Right cardiac atrium (tissue), 5 donors: ENCODE measurements at places on chromosomes 12 and 14. TPM values are rescaled to one million over a fixed set of nuclear protein-coding genes. Genes with fewer than 3 reads are reported as not detected.

CFAP251 gene
- 0.54 TPM for polyA plus RNA-seq

TBX3 gene
- 13.9 TPM for polyA plus RNA-seq

SERPINA1 gene
- 2.0 TPM for polyA plus RNA-seq

HOXC5 gene
- 0.11 TPM for polyA plus RNA-seq

ALX1 gene
- not detected for polyA plus RNA-seq

NINJ2 gene
- polyA plus RNA-seq, result 5.9 TPM

RABGGTA gene
- 20.7 TPM for polyA plus RNA-seq

HOXC10 gene
- not detected for polyA plus RNA-seq

DNA sequence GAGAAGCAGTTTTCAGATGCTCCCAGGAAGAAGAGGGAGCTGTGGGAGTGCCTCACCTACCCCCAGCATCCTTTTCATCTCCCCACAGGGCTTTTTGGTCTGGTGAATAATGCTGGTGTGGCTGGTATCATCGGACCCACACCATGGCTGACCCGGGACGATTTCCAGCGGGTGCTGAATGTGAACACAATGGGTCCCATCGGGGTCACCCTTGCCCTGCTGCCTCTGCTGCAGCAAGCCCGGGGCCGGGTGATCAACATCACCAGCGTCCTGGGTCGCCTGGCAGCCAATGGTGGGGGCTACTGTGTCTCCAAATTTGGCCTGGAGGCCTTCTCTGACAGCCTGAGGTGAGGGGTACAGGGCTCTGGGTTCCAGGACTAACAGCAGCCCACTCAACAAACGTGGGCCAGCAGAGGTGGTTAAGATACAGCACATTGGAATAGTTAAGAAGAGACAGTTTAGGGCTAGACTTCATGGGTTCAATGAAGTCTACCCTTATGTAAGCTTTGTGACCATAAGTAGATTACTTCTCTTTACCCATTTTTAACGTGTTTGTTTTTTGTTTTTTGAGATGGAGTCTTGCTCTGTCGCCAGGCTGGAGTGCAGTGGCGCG is 1.5 kb downstream of the RDH5 start:
- DNase-seq, result peak; percentile 30

- no peak for DNase-seq
Observed at GRCh38 chr12:121461048-121461447, 61.1 kb downstream of the RNF34 start.

DNA sequence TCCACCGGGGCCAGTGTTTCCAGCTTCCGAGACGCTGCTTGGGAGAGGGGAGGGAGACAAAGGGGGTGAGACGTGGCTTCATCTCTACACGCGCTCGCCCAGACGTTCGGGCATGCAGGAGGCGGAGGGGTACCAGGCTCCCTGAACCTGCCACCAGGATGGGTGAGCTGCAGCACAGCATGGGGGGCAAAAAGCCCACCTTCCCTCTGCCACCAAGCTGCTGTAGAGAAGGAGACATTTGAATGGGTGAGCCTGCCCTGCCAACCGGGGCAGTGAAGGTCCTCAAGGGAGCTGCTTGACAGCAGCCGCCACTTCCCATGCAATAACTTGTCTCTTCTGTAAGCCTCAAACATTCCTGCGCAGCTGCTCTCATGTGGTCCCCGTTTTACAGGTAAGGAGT is 78.4 kb upstream of the DICER1 start:
- DNase-seq, result no peak

- DNase-seq, result peak; percentile 88
Observed at GRCh38 chr12:122021822-122022392, at the start of gene BCL7A. Gene BCL7A, plus strand, starts transcription at chr12:122021884. Its CDS starts 208 bp downstream, at chr12:122022092.

- no peak for DNase-seq
Observed at GRCh38 chr12:4034921-4035320, 161.7 kb upstream of the PARP11 start.

DNA sequence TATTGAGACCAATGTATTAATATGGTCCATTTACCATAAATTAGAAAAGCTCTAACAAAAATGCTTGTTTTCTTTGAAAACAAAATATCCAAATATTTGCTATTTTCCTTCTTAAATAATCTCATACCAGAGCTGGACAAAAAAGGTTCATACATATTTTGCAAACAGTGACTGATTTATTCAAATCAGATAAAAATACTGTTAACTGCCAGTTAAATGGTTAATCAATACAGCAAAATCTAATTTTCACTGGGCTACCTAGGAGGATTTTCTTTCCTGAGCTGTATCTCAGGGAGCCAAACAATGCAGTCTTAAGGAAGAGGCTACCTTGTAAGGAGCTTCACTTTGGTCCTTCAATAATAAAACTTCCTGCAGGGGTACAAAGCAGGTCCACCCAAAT is 2.0 kb downstream of the FERMT2 start:
- no peak for DNase-seq

DNA sequence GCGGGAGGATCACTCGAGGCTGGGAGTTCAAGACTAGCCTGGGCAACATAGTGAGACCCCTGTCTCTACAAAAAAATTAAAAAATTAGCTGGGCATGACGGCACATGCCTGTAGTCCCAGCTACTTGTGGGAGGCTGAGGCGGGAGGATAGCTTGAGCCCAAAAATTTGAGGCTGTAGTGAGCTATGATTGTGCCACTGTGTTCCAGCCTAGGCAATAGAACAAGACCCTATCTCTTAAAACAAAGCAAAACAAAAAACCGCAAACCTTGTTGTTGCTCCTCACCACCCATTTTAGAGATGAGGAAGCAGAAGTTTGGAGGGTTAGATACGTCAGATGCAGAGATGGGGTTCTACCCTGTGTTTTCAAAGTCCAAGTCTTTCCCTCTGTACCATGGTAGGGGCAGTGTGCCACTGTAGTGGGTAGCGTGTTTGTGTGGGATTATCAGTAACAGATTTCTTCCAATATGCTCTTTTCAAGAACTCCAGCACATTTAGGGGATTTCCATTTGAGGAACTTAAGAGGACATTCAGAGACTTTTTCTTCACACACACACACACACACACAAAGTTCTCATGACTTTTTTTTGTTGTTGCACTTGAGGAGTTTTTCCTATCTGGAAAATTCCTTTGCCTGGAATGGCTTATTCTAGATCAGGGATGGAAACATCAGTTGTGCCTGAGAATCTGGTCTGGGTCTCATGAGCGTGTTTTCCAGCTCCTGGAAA is 186.5 kb downstream of the CHST11 start:
- DNase-seq, result no peak

- DNase-seq, result no peak
Observed at GRCh38 chr12:64968989-64969819, 144.8 kb downstream of the TBC1D30 start.

DNA sequence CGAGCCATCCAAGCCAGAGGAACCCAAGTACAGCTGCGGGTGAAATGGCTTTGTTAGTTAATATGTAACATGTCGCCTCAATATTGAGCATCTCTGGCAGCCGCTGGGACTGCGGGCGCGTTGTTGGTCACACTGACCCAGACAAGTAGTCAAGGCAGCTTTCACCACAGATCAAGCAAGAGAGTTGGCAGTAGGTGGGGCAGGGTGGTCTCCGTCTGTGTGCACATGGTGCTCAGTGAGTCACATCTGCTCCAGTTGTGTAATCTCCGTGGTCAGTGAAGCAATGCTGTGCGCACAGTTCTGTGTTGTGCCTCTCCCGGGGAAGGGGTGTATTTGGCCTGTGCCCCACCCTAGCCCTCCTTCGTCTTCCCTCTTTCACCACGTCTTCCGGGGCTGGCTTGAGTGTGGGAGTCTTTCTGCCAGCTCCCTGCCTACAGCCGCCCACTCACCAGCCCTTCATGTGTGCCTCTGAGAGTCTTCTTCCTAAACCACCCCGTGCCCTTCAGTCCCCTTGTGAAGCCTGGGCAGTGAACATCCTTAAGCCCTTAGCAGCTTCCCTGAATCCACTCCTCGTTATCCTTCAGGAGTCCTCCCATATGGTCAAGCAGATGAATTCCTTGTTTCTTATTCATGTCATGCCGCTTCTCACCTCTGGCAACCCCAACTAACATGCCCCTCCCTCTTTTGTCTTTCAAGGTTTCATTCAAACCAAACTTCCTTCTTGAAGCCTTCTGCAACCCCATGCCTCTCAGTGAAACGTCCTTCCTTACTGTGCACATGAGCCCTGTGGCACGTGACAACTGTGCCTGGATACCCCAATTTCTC is 242.1 kb downstream of the CACNA1C start:
- peak; percentile 42 for DNase-seq

DNA sequence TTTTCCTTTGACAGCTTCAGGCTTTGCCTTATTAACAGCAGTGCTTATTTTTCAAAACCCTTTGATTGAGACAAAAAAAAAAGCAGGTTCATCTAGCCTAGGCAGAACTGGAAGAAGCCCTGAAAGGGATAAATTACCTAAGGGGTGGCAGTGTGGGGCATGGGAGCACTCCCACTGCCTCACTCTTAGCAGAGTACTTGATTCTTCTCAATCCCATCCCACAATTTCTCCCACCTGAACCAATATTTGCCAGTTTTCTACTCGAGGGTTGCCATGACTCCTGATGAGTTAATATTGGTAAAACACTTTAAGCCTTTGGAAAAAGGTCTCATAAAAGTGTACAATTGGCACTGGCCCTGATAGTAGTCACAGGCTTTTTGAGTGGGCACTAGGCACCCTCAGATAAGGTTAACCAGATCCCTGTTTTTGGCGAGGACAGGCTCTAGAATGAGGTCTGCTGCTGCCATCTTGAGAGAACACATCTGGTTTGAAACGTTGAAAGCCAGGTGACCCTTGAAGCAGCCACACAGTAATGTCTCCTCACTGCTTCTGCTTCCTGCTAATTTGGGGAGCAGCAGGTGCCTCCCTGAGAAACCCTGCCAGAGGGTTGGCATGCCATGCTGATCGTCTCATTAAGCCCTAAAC is 320.0 kb downstream of the RAD51B start:
- no peak for DNase-seq

- peak; percentile 42 for DNase-seq
Observed at GRCh38 chr12:81758421-81759189, 545 bp downstream of the PPFIA2 start.

DNA sequence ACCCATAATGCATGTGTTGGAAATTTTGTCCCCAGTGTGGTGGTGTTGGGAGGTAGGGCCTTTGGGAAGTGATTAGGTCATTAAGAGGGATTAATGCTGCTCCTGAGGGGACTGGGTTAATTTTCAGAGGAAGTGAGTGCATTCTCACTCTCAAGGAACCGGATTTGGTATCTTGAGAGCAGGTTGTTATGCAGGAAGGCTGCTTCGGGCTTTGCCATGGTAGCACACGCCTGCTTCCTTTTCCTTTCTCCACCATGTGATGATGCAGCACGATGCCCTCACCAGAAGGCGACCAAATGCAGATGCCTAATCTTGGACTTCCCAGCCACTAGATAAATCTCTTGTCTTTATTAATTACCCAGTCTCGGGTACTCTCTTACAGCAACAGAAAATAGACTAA is 257.1 kb downstream of the SSPN start:
- no peak for DNase-seq

- no peak for DNase-seq
Observed at GRCh38 chr12:45315462-45315861, 99.6 kb downstream of the ANO6 start.

- DNase-seq, result no peak
Observed at GRCh38 chr12:116381744-116382685, 104.5 kb upstream of the MED13L start.

DNA sequence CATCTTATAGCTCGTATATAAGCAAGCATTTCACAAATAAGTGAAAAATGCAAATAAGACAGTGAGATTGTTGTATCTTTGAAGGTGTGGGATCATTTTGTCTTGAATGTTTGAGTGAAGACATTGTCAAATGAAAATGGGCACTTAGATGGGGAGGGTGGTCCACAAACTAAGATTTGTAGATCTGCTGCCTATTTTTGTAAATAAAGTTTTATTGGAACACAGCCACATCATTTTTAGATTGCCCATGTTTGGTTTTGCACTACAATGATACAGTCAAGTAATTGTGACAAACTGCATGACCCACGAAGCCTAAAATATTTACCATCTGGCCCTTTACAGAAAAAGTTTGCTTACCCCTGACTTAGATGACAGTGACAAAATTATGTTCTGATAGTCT is 156.7 kb downstream of the PAH start:
- DNase-seq, result no peak
